NCI-H187 treated with DMSO at 0.1 percent for 48 hours (cell line): ENCODE measurements at places on chromosomes 12 and 14.

DNA sequence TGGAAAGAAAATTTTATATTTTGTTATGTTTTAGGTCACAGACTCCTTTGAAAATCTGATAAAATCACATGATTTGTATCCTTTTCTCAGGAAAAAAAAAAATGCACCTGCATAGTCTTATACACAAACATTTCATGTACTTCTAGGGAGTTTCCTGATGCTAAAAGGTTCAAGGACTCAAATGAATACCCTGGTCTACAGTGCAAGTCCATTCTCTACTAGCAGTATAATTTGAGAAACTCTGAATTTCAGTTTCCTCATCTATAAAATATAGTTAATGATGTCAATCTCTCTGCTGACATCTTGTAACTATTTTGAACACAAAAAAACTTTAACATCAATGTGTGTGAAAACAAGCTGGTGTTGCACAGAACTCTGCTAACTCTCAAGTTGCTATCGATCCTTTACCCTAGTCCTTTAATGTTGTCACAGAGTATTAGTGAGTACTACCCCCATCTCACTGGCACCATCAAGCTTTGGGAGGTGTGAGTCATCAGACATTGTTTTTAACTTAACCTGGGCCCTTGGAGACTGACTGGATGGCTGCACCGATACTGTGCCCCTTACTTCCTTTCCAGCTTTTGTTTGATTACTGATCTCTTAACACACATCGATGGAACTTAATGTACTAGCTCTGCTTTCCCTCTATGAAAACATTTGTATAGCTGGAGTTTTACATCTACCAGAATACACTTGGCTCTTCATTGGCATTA is 251.9 kb upstream of the SOX5 start:
- DNase-seq = no peak

DNA sequence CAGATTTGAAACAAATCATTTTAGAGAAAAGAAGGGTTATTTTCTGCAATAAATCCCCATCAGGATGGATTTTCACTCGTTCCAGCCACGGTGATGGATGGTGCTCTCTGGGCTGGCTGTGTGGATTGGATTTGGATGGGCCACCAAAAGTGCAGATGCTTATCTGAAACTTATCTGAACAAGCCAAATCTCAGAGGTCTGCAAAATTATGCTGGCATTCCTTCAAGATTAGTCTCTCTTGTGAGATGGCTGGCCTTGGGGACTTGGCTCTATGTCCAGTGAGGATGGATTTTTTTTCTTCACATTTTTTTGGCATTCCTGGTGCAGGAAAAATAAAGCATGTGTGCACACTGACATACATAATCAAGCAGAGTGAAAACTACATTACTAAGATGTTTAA is 341.9 kb downstream of the GXYLT1 start:
- no peak for DNase-seq

DNA sequence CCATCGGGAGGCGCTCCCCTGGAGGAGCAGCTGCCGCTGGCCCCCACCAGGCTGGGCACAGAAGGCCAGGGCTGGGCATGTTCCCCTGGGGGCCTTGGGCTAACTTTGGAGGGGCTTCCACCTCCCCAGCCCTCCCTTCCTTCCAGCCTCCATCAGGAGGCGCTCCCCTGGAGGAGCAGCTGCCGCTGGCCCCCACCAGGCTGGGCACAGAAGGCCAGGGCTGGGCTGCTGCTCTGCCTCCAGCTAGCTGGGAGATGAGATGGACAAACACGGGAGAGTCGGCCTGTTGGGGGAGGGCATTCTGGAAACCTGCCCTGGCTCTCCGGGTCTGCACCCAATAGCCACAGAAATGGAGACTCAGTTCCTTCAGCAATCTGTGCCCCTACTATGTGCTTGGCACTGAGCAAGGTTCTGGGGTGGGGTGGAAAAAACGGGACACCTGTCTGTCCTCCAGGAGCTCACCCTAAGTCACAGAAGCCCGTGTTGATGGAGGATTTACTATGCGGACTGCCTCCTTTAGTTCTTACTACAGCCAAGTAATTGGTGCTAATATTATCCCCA is 39.0 kb upstream of the CORO1C start:
- no peak for DNase-seq

- no peak for DNase-seq
Observed at GRCh38 chr12:25384038-25384892, 133.5 kb upstream of the KRAS start.

DNA sequence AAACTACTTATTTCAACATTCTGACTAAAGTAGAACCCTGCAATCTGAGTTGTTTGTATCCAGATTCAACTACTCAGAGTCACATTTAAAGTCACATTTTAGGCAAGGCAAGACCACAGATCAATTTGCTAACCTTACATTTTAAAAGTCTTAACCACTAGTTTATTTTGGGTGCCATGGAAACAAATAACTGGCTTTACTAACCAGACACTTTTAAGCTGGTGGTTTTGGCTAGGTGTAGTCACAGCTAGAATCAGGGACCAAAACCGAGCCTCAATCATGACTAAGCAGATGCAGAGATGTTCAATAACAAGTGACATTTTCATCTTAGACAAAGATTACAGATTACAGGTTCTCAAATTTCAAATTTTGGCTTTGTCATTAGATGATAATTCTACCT is 115.3 kb downstream of the PDE6H start:
- no peak for DNase-seq

DNA sequence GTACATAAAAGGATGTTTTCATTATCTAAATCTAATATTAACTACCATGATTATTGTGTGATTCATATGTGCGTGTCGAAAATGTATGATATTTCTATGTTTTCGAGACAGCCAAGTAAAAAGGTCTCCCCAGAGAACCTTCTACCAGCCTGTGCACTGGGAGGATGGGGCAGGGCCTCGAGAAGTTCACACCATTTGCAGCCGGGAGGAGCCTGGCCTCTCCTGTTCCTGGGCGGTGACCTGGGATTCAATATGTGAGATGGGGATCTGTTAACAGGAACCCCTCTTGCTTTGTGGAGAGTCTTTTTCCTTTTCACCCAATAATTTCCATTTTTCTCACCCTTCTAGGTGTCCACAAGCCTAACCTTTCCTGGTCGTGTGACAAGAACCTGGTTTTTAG is 189.3 kb downstream of the IPO8 start:
- DNase-seq = no peak

DNA sequence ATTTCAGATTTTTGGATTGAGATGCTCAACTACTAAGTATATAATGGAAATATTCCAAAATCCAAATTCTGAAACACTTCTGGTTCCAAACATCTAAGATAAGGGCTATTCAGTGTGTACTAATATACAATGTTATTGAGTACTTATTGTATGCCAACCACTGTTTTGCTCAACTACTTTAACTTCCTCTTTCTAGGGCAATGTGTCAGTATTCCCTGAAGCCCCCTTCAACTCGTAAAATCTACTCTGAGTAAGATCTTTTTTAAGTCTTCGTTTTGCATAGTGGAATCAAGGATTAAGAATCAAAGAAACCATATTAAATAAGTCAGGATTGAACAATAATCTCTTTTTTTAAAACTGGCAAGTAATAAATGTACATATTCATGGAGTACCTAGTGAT is 45.5 kb downstream of the SPATA7 start:
- DNase-seq = no peak

DNA sequence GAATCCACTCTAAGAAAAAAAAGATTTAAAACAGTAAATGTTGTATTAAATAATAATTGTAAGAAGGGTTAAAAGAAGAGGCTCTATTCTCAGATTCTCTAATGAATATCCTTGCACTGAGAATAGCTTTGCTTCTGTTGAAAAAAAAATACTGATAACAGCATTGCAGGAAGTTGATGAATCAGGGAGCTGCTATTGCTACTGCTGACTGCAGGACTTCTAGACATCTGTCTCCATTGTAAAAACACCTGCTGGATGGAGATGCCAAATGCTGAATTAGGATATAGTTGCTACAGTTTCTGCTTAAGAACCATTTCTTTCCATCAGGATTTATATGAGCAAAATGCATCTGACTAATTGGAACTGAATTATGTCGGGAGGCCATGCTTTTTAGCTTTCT is 50.3 kb upstream of the ANP32D start:
- DNase-seq = no peak

- DNase-seq = no peak
Observed at GRCh38 chr14:96727073-96727472, 70.1 kb upstream of the VRK1 start.

- no peak for DNase-seq
Observed at GRCh38 chr12:113831016-113831415, 135.1 kb downstream of the RBM19 start.

- no peak for DNase-seq
Observed at GRCh38 chr12:92098594-92099380, 46.9 kb downstream of the BTG1 start.

DNA sequence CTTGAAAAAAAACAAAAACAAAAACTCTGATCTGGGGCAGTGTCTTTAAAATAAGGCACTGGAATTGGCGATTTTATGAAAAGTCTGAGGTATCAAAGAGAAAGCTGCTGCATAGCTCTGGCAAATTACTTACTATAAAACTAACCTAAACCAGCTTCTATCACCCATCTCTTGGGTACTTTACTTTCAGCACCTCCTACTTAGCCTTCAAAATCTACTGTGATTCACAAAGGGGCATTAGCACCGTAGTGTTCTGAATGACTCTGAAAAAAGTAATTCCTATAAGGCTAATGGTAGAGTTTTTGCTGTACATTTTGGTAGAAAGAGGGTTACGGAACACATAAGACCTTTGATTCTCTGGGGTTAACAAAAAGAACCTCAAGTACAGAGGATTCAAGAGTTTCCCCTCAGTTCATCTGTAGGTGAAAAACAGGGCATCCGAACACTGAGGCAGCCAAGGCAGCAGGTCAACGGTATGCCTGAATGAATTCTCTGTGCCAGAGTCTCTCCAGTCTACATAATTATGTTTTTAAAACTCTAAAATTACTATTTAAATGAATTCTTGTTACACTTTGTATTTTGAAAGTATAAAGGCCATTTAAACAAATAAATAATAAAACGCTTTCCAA is 101.5 kb downstream of the ELK3 start:
- no peak for DNase-seq

- DNase-seq = no peak
Observed at GRCh38 chr12:92955997-92956663, 27.0 kb upstream of the EEA1 start.

GRCh38 chr14:106207316-106207715 is 680.9 kb downstream of the TMEM121 start:
- DNase-seq = no peak

DNA sequence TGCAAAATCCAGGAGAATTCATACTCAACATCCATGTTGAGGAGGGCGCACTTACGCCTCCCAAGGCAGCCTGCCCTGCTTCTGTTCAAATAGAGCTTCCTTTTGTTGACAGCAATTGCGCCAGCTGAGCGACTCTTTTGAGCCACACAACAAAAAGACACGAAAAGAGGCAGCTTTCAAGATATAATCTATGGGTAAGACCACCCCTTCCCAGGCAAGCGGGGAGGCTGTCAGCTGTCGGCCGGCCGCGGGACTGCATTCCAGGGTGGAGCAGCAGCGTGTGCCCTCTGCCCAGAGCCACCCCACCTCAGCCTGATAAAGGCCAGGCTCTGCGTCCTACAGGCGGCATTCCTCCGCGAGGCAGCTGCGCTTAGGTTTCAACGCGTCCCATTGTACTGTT is 15.8 kb upstream of the STAB2 start:
- peak; percentile 29 for DNase-seq

GRCh38 chr12:2841056-2841650 is 6.3 kb upstream of the NRIP2 start:
- DNase-seq = no peak

GRCh38 chr12:460261-461230 is 807 bp downstream of the B4GALNT3 start:
- no peak for DNase-seq

- DNase-seq = no peak
Observed at GRCh38 chr12:80413462-80413861, 30.6 kb upstream of the PTPRQ start.

GRCh38 chr12:45577844-45578399 is 151.6 kb upstream of the ARID2 start:
- no peak for DNase-seq

DNA sequence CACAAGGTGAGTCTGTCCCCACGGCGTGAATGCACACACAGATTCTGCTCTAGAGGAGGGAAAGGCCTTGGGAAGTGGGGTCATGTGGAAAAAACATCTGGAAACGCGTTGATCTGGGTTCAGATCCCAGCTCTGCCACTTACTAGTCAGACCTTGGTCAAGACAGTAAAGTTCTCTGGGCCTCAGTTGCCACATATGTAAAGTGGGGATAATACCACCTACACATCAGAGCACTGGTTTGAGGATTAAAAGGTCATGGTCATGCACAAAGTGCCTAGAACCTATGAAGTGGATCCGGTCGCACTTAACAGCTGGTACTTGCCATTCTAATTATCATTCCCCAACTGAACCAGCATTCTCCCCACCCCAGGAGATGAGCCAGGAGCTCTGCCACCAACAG is 4.7 kb downstream of the PLEKHG6 start:
- no peak for DNase-seq

DNA sequence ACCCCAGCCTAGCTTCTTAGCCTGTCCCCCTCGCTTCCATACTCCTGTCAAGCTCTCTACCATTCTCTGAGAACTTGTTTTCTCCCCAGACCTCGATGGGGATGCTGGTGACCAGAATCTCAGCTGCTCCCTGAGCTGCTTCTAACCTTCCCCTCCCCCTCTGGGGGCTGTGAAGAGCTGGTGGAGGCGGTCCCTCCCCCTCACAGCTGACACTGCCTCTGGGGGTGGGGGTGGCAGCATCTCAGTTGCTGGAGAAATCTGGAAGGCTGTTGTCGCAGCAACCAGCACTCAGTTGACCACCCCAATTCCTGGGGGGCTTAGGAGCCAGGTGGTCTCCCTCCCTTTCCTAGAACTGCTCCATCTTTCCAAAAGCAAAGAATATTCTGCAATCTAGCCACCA is 4.7 kb downstream of the PPP1R1A start:
- no peak for DNase-seq

GRCh38 chr12:52210925-52211650 is 19.3 kb upstream of the KRT80 start:
- DNase-seq = no peak

DNA sequence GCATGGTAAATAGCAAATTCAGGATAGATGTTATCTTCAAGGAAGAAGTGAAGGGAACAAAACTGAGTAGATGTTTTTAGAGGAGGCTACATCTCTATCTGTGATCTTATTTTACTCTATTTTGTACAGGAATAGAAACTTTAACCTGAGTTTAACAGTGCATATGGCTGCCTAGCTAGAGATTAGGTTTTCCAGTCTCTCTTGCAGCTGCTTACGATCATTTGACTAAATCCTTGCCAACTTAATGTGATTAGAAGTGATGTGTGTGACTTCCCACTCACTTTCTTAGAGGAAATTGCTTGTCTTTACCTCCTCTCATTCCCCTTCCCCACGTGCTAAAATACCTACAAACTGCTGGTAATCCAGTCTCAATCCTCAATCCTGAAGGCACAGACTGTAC is 26.5 kb upstream of the SLC15A5 start:
- no peak for DNase-seq

- no peak for DNase-seq
Observed at GRCh38 chr12:65658360-65658759, 165.9 kb upstream of the HMGA2 start.
